Mesothelial cell of epicardium (in vitro differentiated cells): ENCODE measurements at places on chromosomes 7 and 10. TPM values are rescaled to one million over a fixed set of nuclear protein-coding genes. Genes with fewer than 3 reads are reported as not detected.

The ATG9B gene
- total RNA-seq, result 10.6 to 14.0 TPM (median 11.8 TPM) in 3 replicates

DNA sequence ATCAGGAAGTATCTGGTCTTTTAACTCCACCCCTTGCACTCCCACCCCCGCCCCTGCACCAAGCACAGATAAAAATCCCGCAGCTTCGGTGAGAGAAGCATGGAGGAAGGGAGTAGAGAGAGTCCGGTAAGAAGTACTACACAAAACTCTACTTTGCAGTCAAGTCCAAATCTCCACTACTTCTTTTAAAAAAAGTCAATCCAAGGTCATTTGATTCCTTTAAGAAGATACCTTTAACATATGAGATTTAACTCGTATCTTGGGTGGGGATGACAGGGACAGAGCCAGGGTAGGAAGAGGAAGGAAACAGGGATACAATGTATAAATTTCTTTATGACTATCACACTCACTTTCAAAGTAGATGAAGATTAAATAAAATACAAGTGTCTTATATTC is 132.1 kb downstream of the NRBF2 start:
- peak overlapping the region; percentile 99 for H3K27ac ChIP-seq
- no peak for DNase-seq
- peaks cover 16% of the 10 kb centered on the region for H3K36me3 ChIP-seq

The STX1A gene
- 12.5 to 15.5 TPM (median 13.2 TPM) in 3 replicates for total RNA-seq

DNA sequence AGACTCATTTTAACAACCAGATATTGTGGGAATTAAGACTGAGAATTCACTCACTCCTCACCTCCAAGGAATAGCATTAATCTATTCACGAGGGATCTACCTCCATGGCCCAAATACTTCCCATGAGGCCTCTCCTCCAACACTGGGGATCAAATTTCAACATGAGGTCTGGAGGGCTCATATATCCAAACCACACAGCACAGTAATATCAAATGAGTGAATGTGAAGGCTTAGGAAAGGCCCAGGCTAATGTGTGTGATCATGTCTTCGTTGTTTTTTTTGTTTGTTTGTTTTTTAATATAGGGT is 46.5 kb downstream of the HIBADH start:
- no peak for DNase-seq
- H3K27me3 ChIP-seq, result no peaks in the 10 kb centered on the region
- peaks cover 51% of the 10 kb centered on the region for H3K36me3 ChIP-seq
- H3K4me3 ChIP-seq, result no peak overlapping the region

DNA sequence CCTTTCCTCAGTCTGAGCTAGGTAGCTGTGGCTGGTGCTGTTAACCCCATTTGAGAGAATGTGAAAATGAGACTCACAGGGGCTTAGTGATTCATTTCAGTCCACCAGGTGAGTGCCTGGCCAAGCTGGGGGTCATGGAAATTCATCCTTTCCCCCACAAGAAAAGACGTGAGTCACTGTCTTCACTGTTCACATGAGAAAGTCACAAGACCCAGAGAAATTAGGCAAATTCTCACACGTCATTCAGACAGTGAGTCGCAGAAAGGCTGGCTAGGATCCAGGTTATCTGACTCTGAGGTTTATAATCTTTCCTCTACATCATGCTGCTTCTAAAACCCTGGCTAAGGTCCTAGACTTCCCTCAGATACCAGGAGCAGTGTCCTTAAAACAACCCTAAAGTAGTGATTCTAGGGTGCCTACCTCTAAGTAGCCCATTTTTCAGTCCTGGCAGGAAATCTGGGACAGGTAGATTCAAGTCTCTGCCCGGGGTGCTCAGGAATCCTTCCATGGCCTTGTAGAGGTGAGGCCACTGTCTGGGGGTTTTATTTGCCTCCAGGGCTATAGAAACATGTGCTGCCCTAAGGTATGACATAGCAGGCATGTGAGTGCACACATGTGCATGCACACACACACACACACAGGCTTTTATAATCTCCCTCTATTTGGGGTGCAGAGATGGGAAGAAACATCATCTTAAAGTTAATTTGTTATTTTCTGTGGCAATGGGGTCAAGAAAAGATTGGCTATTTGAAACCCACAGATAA is 427.9 kb upstream of the CELF2 start:
- no peak for DNase-seq
- peaks cover 31% of the 10 kb centered on the region for H3K4me1 ChIP-seq
- H3K27ac ChIP-seq, result no peak overlapping the region
- no peak overlapping the region for H3K4me3 ChIP-seq
